ENCODE measurements at places on chromosomes 12 and 14. TPM values are rescaled to one million over a fixed set of nuclear protein-coding genes. Genes with fewer than 3 reads are reported as not detected.

DNA sequence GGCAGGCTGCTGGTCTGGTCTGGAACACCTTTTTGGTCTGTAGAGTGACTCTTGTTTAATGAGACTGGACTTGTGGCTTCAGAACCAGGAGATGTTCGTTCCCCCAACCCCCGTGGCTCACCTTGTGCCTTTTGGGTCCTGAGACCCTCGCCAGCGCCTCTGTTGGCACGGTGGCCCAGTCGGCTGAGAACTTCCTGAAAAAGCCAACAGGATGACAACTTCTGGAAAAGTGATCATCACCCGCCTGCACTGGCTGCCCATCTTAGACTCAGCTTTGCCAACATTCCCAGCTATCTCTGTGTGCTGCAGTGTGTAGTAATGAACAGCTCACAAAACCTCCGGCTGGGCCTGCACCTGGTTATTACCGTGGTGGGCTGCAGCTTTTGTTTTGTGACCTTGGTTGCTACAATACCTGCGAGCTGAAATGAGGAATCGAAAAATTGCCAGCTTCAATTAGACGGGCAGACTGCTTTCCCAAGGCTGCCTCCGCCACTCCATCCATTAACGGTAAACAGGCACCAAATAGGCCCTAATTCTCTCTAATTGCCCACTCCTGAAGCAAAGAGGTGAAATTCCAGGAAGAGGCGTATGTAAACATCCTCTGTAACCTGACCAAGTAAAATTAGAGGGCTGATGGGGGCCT is 16.0 kb downstream of the MEG3 start:
- no peak for DNase-seq

Gene LBHD2
- total RNA-seq, result not detected

- DNase-seq, result no peak
Measured at GRCh38 chr14:94239406-94239805, 53.7 kb downstream of the SERPINA10 start.

DNA sequence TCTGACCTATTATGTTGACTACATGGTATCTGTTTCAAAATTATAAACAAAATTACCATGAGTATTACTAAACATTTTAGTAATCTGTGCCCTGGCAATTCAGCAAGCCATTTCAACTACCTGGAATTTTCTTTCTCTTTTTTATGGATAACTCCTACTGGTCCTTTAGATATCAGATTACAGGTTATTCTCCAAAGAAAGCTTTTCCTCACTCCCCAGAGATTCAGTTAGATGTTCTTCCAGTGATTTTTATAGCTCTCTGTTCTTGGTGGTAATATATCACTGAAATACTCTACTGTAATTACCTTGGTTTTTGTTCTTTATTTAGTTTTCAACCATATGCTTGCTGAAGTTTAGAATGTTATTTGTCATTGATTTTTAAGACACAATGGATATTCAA is 930.2 kb upstream of the FOXG1 start:
- DNase-seq, result no peak

GRCh38 chr14:75460394-75460793 is 32.6 kb downstream of the JDP2 start:
- no peak for DNase-seq

- no peak for DNase-seq
Measured at GRCh38 chr12:30902001-30902400, 24.5 kb upstream of the TSPAN11 start.

DNA sequence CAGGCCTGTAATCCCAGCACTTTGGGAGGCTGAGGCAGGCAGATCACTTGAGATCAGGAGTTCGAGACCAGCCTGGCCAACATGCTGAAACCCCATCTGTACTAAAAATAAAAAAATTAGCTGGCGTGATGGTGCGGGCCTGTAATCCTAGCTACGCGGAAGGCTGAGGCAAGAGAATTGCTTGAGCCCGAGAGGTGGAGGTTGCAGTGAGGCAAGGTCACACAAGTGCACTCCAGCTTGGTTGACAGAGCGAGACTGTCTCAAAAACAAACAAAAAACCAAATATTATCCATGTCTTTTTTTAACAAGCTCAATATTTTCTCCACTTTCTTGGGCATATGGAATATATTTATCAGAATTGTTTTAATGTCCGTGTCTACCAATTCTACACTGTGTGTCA is 89.6 kb downstream of the LMNTD1 start:
- no peak for DNase-seq

GRCh38 chr14:69152181-69152901 is 578 bp downstream of the DCAF5 start:
- no peak for DNase-seq

Gene METTL25
- 22.2 TPM for total RNA-seq
